ENCODE measurements at places on chromosomes 13 and 19.

- DNase-seq = no peak
These were observed 25.1 kb upstream of the MEIS3 start for GRCh38 chr19:47444388-47444821.

DNA sequence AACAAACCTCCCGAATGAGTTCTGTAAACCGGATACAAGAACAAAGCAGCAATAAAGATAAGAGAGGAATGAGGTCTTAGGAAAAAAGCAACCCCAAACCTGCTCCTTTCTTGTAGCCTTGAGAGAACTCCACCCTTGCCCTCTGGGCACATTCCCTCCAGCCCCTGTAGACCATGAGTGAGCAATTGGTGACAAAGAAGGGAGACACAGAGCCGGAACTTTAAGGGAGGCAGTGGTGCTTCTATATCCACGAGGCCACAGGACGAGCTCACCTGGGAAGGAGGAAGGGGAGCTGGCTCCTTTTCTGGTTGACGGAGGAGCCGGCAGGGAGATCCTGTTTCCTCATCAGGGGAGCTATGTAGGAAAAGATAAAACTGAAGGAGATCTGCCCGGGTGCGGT, 13.0 kb downstream of the BRME1 start:
- no peak for DNase-seq

- peak; percentile 32 for DNase-seq
These were observed 10.1 kb upstream of the GTF2F1 start for GRCh38 chr19:6402837-6403608.

GRCh38 chr19:50932018-50932689, 20.7 kb downstream of the KLK5 start:
- DNase-seq = no peak

- no peak for DNase-seq
These were observed 6.6 kb downstream of the PEPD start for GRCh38 chr19:33514885-33515551.
